ENCODE measurements at places on chromosomes 13 and 19. TPM values are rescaled to one million over a fixed set of nuclear protein-coding genes. Genes with fewer than 3 reads are reported as not detected.

DNA sequence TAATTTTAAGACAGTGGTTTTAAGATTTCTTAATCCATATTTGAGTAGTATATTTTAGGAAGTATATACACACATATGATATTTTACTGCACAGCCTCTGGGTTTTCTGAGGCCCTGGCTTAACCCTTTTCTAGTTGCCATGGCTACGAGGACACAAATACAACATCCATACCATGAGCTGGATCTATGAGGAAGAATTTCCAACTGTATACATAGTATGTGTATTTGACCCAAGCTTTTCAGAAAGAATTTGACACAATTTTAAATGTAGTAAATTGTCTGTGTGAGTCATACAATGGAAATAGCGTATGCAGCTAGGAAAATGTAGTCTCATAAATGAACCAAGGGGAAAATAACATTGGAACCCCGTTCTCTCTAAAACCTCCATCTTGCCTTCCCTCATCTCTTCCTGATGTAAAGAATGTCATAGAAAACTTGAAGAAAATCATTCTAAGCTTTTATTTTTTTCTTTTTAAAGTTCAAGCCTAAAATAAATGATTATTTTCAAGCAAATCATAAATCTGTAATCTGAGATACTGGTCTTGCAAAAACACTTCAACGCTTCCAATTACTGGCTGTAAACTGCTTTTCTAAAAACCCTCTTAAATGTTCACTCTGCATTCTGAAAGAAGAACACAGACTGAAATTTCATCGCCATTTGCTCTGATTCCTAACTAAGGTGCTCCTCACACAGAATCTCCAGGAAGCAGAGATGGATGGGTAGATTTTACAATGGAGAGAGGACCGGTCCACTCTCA is 172.4 kb downstream of the LACC1 start:
- peak; percentile 81 for DNase-seq

SPC24 gene
- 5.0 TPM for polyA plus RNA-seq

DNA sequence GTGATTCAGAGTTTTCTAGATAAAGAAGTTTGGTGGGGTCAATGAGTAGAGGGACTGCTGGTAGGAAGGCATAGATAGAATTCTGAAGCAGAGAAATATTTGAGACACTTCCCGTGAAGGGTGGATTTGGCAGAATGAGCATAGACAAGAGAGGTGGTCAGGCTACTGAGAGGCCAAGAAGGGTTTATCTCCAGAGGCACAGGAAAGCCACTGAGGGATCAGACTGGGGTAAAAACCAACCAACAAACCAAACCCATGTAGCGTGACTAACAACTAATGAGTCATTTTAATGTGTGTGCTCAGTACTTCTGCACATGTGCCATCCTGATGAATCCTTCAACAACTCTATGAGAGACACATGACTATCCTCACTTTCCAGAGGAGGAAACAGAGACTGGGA is 60.0 kb upstream of the SERP2 start:
- DNase-seq, result no peak

MYO16 gene
- polyA plus RNA-seq, result not detected

GRCh38 chr19:28446511-28446910 is 766.4 kb downstream of the UQCRFS1 start:
- DNase-seq, result no peak

DNA sequence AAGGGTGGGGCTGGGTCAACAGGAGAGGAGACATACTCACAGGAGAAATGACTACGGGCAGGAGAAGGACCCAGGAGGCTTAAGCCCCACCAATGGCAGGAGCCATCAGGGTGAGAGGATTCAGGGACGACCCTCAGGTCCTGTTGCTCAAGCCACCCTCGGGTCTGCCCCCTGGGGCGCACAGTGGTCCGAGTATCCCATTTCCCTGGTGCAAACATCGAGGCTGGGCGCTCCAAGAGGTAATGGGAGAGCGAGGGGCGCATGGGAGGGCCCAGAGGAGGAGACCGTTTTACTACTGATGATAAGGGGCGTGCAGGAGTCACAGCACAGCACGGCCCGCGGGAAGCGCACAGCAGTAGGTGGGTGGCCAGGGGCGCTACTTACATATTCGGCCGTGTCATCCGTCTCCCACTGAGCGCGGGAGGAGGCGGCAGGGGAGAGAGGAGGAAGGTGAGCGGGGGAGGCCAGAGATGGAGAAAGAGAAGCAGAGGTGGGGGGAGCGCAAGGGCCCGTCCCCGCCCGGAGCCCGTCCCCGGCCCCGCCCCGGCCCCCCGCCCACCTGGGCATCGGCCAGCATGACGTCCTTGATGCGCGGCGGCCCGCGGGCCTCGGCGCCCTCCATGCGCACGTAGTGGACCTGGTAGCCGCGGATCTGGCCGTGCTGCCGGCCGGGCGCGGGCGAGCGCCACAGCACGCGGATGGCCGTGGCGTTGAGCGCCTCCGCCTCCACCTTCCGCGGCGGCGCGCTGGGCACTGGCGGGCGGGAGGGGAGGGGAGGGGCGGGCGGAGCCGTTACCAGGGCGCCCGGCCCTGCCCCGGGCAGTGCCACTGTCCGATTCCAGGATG is 111.5 kb downstream of the PTPRS start:
- no peak for DNase-seq

GRCh38 chr19:13176345-13176744 is 26.1 kb downstream of the IER2 start:
- DNase-seq, result no peak

DNA sequence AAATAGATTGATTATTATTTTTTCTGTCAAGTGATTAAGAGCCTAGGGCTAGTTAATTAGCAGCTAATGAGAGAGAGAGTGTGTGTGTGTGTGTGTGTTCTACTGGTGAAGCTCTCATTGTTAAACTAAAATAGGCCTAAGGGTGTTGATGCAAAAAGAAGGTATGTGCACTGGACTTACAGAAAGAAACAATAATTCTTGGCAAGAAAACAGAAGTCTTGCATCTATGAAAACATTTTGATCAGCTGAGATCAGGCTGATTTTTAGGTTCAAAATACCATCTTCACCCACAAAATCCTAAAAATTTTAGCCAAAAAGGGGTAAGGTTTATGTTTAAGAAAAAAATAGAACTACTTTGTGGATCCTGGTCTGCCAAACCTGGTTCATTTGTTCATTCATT is 106.5 kb downstream of the POSTN start:
- no peak for DNase-seq

PGLYRP2 gene
- polyA plus RNA-seq, result not detected

DNA sequence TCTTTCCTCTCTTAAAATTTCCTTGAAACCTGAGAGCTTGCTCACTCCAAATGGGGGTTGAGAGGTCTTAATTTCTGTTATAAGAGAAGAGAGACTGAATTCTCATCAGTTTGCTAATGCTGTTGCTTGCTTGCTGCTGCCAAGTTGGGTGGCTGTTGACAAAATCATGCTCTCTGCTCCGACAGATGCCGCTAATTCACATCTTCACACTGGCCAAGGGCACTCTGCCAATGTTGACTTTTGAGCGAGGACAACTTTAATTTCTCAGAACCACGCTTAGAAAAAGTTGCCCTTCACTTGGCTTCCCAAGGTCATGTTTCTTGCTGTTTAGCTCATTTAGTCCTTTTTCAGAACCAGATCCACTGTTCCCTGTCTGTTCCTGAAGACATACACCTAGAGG is 402.9 kb downstream of the HS6ST3 start:
- DNase-seq, result no peak

SLC10A2 gene
- not detected for polyA plus RNA-seq

GRCh38 chr19:16927883-16928282 is 39.1 kb downstream of the F2RL3 start:
- DNase-seq, result no peak

DNA sequence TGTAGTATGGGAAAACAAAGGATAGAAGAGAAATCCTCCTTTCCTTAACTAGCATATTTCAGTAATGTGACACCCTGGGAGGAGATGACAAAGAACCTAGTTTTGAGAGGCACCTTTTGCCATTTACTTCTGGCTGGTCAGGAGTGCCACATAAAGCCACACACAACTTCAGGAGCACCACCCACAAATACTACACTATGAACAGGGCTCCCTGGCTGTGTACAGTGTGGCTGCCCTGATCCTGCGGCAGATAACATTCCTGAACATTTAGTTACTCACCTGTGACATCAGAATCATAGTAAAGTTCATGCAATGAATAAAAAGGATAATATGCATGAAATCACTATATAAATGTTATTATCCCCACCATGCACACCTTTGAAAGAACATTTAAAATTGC is 17.4 kb upstream of the IRS2 start:
- DNase-seq, result peak; percentile 66

GRCh38 chr13:110354715-110355473 is 47.8 kb downstream of the COL4A2 start:
- DNase-seq, result no peak

GRCh38 chr19:2543463-2544442 is 67.8 kb downstream of the GADD45B start:
- peak; percentile 91 for DNase-seq

PGLYRP1 gene
- polyA plus RNA-seq, result 0.56 TPM

- DNase-seq, result peak; percentile 80
These were observed 8.1 kb downstream of the STK11 start for GRCh38 chr19:1213391-1214286.

DNA sequence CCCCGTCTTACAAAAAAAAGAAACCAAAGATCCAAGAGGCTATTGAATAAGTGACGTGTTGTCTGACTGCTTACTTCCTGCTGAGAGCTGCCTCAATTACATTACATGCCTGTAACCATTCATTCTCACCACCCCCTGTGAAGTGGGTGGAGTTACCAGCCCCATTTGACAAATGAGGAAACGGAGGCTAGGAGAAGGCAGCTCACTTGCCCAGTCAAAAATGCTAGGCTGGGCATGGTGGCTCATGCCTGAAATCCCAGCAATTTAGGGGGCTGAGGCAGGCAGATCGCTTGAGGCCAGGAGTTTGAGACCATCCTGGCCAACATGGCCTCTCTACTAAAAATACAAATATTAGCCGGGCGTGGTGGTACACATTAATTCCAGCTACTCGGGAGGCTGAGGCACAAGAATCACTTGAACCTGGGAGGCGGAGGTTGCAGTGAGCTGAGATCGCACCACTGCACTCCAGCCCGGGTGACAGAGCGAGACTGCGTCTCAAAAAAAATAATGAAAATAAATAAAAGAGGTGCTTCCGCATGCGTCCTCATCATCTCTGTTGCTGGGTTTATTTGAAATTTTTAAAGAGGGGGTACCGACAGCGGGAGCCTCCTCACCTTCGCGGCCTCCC is 499 bp downstream of the LSM7 start:
- peak; percentile 52 for DNase-seq

MADCAM1 gene
- polyA plus RNA-seq, result 2.9 TPM

FGF22 gene
- polyA plus RNA-seq, result 0.48 TPM

GRCh38 chr13:113560645-113561416 is 23.7 kb upstream of the TFDP1 start:
- DNase-seq, result peak; percentile 23
